ENCODE measurements at places on chromosomes 11 and 22.

GRCh38 chr22:16810188-16810802 is 14.9 kb downstream of the XKR3 start:
- DNase-seq, result no peak

- DNase-seq, result peak; percentile 95
Observed at GRCh38 chr11:64165842-64166635, at the start of gene MACROD1. Gene MACROD1 (minus strand): TSS chr11:64166113. CDS start chr11:64165994, 119 bp downstream.

DNA sequence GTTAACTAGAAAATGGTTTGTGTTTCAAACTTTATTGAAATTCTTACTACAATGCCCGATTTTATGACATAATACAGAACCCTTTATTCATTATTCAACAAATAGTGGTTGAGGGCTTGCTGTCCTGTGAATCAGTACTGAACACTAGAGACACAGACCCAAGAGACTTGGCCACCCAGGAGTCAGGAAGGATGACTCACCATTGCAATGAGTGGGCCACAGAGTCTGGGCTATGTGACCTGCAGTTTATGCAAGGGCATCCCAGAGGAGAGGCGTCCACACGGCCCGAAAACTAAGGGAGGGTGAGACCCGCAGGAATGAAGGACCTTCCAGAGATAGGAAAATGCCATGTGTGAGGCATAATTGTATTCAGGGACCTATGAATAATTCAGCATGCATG is 143.8 kb upstream of the DDI1 start:
- DNase-seq, result no peak

DNA sequence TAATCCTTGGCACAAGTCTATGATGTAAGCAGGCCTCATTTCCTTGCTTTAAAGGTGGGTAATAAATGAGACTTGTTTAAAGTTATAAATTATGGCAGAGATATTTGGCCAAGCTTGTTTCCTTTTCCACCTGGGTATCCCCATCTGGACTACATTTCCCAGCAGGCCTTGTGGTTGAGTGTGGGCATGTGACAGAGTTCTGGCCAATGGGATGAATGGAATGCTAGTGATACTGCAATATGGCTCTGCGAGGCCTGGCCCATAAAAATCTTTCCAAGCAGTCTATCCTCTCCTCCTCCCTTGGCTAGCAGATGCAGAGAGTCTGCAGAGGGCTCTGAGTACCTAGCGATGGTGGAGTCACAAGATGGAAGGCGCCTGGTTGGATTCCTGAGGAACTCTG is 102.5 kb downstream of the TIMP3 start:
- DNase-seq, result no peak

DNA sequence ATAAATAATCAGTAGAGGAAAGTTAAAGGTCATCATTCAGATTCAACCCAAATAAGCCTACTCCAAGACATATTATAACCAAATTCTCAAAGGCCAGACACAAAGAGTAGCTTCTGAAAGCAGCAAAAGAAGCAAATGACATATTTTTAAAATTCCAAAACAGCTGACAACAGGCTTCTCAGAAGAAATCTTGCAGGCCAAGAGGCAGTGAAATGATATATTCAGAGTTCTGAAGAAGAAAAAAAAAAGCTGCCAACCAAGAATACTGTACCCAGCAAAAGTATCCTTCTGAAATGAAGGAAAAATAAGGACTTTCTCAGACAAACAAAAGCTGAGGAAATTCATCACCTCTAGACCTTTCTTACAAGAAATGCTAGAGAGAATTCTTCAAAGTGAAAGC is 787.1 kb upstream of the TENM4 start:
- DNase-seq, result no peak

- no peak for DNase-seq
Observed at GRCh38 chr11:19938169-19938856, 222.0 kb downstream of the DBX1 start.

DNA sequence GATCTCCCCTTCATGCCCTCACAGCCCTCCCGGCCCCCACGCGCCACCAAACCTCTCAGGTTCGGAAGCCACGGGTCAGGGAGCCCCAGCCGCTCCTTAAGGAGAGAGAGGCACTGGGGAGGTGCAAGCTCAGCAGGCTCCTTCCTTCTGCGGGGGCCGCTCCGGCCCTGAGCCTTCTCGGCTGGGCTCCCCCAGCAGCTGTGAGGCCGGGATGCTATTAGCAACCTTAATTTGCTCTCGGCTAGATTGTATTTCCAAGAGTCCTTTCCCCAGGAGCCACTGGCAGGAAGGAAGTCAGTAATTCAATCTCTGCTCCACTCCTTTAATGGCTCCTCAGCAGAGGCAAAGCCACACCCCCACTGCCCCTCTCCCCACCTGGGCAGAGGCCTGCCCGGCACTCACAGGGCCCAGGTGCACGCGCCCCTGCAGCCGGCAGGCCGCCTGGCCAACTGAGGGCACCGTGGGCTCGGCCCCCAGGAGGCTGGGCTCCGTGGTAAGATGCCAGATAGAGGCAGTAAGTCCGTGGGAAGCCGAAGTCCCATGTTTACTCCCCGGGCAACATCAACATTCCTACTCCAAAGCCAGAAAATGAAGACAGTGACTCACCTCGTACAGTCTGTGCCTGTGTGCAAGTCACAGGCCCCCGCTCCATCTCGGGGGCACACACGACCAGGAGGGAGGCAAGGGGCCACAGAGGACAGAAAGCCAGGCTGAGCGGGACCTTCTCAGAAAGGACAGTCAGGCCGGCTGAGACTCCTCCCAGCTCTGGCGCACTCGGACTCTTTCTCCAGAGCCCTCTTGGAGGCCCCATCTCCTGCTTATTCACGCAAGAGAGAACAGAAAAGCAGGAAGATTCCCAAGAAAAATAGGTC is 5.2 kb downstream of the IGSF9B start:
- DNase-seq, result no peak

DNA sequence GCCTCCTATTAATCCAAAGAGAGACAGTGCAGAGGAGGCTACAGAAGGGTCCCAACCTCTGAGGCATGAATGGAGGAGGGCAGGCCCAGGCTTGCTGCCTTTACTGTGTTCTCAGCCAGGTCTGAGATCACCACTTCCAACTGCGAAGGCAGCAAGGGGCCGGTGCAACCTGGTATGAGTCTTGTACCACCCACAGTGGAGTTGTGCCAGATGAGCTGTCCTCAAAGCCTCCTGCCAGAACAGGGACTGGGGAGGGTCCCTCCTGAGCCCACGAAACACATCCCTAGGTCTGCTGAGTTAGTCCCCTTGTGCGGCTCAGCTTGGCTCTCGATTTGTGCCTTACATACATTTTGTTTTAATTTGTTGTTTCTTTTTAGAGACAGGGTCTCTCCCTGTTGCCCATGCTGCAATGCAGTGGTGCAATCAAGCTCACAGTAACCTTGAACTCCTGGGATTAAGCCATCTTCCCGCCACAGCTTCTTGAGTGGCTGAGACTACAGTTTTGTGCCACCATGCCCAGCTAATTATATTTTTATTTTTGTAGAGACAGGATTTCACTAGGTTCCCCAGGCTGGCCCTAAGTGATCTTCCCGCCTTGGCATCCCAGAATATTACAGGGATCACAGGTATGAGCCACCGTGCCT is 9.3 kb downstream of the MIF start:
- DNase-seq, result peak; percentile 25

GRCh38 chr22:45091254-45091854 is 72.4 kb upstream of the NUP50 start:
- DNase-seq, result no peak

Data from prostate gland (tissue), 2 donors.